Left kidney (tissue), 8 donors: ENCODE measurements at places on chromosomes 13 and 19. TPM values are rescaled to one million over a fixed set of nuclear protein-coding genes. Genes with fewer than 3 reads are reported as not detected.

- DNase-seq, result no peak
These were observed 8.7 kb downstream of the RPL36 start for GRCh38 chr19:5698635-5699422.

The CYP4F8 gene
- polyA plus RNA-seq, result 0.08 TPM

The SIGLEC12 gene
- polyA plus RNA-seq, result 0.10 TPM

The DAND5 gene
- polyA plus RNA-seq, result 0.18 TPM

DNA sequence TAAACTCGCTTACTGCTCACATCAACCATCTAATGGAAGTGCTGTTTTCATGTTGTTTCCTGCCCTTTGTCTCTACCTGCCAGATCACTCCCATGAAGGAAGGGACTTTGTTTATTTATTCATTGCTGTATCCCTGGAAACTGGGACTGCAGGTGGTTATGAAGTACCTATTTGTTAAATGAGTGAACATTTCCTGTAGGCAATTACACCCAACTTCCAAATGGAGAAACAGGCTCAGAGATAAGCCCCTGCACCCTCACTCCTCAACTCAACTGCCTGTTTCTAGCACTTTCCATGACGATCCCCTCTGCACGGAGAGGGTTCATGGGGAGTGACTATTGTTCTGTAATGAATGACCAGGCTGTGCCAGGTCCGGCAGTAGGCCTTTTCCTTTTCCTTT, 1.9 kb upstream of the SELENOW start:
- DNase-seq, result no peak

The CACNG6 gene
- polyA plus RNA-seq, result 0.71 TPM

DNA sequence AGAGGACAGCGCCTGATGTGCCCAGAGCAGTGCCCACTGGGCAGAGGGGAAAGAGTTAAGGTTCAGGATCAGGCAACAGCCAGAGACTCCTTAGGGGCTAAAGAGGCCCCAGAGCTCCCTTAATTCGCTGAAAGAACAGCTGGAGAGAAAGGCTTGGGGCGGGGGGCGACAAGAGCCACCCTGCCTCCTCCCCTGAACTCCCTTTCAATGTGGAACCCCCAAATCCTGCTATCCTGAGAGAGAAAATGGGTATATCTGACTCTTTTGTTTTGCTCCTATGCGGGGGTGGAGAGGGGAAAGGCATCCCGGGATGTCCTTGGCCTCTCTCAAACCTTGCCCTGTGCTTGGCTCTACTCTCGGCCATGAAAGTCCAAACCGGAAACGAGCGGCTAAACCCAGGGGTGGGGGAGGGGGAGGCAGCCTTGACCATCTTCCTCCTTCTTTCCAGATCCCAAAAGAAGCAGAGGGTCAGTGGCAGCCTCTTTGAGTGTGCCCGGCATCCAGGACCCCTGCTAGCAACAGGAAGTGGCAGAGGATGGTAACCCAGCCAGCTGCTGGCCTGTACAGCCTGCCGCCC, 4.7 kb downstream of the PRKACA start:
- DNase-seq, result peak; percentile 38

DNA sequence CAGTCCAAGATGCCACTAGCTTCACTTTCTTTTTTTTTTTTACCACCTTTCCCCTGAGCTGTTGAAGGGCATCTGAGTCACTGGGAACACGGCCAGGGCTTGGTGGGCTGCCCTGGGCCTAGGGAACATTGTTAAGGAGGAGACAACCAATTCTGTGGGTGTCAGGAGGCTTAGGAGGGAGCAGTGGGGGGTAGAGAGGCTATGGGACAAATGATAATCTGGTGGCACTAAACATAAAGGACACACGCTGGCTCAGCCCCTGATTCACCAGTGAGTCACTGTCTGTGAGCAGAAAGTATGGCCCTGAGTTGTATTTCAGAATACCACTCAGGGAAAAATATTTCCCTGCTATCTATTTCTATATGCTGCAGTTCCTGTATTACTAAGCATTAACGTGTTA, 207.8 kb downstream of the DCLK1 start:
- no peak for DNase-seq

GRCh38 chr19:1967087-1967608, 26.2 kb downstream of the CSNK1G2 start:
- no peak for DNase-seq

The FGF21 gene
- polyA plus RNA-seq, result not detected

The CCNA1 gene
- 1.2 TPM for polyA plus RNA-seq

The CEACAM16 gene
- polyA plus RNA-seq, result not detected

DNA sequence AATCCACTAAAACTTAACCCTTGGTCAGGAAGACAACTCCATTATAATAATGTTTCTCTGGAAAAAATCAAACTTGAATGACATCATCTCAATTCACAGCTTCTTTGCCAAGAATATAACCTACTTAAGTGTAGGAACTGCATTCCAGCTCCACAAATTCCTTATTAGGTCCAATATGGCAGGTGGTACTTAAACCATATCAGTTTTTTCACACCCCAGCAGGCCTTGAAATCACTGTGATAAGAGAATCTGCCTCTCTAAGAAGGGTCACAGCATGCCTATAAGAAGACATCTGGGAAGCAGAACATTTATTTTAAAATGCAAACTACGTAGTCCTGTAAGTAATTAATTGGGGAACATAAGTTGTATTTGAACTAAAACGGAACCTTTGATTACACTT, 687.8 kb downstream of the DIAPH3 start:
- DNase-seq, result no peak
